ENCODE measurements at places on chromosomes 16 and 17. TPM values are rescaled to one million over a fixed set of nuclear protein-coding genes. Genes with fewer than 3 reads are reported as not detected.

Gene RHBDF1
- total RNA-seq: not detected

Gene OR1F1
- not detected for total RNA-seq

Gene MFAP4
- not detected for total RNA-seq

Gene EZH1
- total RNA-seq: 52.6 TPM

Gene TBC1D3G
- total RNA-seq: not detected

Gene BICDL2
- total RNA-seq: not detected
